Pancreas (tissue), 10 donors: ENCODE measurements at places on chromosomes 3 and 15. TPM values are rescaled to one million over a fixed set of nuclear protein-coding genes. Genes with fewer than 3 reads are reported as not detected.

GRCh38 chr15:92068121-92068520 is 214.6 kb downstream of the SLCO3A1 start:
- DNase-seq: no peak
- H3K27me3 ChIP-seq: no peaks in the 10 kb centered on the region
- H3K27ac ChIP-seq: no peak overlapping the region
- no peak overlapping the region for H3K4me3 ChIP-seq
- no peaks in the 10 kb centered on the region for H3K36me3 ChIP-seq
- no peaks in the 10 kb centered on the region for H3K4me1 ChIP-seq

Gene SEMA5B
- total RNA-seq: 0.52 TPM

- no peak overlapping the region for H3K4me3 ChIP-seq
- no peak for DNase-seq
- H3K36me3 ChIP-seq: no peaks in the 10 kb centered on the region
- no peaks in the 10 kb centered on the region for H3K4me1 ChIP-seq
These were observed 325.4 kb downstream of the UACA start for GRCh38 chr15:70437882-70438451.

DNA sequence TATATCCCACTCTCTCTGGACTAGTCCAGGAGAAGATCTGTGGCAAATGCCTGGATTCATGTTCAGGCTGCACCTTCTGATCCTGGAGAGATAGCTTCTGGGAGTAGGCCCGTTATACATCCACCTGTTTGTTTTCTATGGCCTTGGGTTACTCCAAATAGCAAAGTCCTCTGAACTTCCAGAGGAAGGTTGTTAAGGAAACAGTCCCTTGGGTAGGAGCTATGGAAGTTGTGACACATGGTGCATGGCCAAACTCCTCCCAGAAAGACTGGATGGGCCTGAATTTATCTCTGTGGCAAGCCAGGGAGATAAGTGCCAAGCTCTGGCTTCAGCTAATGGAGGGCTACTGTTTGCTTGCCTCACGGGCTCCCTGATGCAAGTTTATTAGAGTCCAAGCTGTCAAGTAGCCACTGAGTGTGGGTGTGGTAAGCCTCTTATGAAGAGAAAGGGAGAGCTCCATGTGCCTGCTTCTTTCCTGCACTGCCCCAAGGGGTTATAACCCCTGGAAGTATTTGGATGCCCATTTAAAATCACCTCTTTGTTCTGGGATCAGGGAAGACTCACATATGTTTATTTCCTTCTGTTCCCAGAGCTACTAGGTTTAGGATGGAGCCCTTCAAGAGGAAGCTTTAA is 328.7 kb upstream of the ATP11B start:
- H3K4me3 ChIP-seq: no peak overlapping the region
- no peak overlapping the region for H3K27ac ChIP-seq
- no peaks in the 10 kb centered on the region for H3K27me3 ChIP-seq
- H3K36me3 ChIP-seq: no peaks in the 10 kb centered on the region
- no peak for DNase-seq
- H3K4me1 ChIP-seq: no peaks in the 10 kb centered on the region

Gene GOLGA8B
- total RNA-seq: 106 TPM
